ENCODE measurements at places on chromosomes 7 and 10. TPM values are rescaled to one million over a fixed set of nuclear protein-coding genes. Genes with fewer than 3 reads are reported as not detected.

Gene CAV1
- 0.39 TPM for total RNA-seq

- no peak for DNase-seq
These were observed 61.7 kb downstream of the PDGFA start for GRCh38 chr7:457814-458510.

- no peak for DNase-seq
These were observed 50.0 kb downstream of the TBATA start for GRCh38 chr10:70735161-70735560.

Gene GATAD1
- total RNA-seq = 22.3 TPM

Gene TRIM24
- total RNA-seq = 19.1 TPM

Gene NUTM2E
- total RNA-seq = 0.89 TPM

Gene ST8SIA6
- total RNA-seq = 0.60 TPM

- no peak for DNase-seq
These were observed 136.1 kb downstream of the SEMA3A start for GRCh38 chr7:84058311-84059076.

- DNase-seq = no peak
These were observed 12.3 kb downstream of the RBM17 start for GRCh38 chr10:6101181-6101580.
